ENCODE measurements at places on chromosomes 7 and 10.

DNA sequence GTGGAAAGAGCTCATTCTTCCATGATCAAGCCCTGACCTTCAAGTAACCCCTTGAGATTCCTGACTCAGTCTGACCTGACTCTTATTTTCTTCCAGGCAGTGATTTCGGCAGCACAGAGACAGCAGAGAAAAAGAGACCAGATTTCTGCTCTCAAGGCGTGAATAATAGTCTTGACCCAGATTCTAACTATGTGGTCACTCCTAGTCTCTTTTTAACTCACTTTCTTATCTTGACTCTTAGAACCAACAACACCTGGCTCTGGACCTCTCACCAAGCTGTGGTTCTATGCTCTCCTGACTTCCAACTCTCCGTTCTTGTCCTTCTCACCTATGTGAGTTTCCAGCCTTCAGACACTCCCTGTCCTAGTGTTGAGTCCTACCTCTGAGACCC lies 36.9 kb upstream of the KDM7A start:
- no peak for DNase-seq

- DNase-seq: no peak
Observed at GRCh38 chr7:107386548-107387102, 83.2 kb upstream of the GPR22 start.

DNA sequence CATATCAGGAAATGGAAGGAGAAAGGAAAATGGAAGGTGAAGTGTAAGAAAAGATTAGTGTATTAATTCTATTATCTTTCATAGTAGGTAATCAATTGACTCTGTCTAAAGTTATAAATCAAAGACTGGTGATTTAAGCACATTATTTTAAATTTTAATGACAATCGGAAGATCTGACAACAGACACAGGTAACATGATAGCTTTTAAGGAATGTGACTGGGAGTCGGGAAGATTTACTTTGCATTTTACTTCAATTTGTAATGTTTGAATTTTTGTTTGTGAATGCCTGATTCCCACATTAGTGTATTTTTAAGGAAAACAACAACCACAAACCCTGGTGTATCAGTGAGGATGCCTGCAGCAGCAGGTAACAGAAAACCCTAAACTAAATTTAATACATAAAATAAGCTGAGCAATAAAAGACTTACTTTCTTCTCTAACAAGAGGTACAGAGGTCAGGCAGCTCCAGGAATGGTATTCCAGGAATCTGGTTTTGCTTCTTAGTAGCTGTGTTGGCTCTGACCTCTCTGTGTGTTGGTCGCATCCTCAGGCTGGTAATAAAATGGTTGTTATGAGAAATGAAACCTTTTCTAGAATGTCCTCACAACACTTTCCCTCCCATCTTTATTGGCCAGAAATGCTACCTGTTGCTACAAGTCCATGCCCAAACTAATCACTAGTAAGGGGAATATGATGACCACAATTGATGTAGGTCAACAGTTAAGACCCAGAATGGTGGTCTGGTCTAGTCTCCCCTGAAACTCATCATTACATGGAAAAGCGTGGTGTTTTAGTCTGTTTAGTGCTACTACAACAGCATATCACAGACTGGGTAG lies 12.2 kb downstream of the DNAJB9 start:
- no peak for DNase-seq

DNA sequence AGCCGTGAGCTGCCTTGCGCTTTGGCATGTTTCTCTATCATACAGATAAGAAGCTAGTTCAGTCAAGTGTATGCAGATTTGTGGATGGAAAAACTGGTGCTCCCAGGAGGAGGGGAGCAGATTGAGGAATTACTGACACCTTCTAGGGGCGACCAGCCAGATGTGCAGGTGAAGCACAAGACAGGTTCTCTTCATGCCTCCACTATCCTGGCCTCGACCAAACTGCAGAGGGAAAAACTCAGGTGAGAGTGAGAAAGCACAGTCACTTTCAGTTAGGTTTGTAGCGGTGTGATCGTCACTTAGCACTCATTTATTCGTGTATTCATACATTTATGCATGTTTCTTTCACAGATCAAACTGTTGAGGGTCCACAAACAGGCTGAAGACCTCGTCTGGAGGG lies 600 bp upstream of the DBNL start:
- DNase-seq: no peak

DNA sequence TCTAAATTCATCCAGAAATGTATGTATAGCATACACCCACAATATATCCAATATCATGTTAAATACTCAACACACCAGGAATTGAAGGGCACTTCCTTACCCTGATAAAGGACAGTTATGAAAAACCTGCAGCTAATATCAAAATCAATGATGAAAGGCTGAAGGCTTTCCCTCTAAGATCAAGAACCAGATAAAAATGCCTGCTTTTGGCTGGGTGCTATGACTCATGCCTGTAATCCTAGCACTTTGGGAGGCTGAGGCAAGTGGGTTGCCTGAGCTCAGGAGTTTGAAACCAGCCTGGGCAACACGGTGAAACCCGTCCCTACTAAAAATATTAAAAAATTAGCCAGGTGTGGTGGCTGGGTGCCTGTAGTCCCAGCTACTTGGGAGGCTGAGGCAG lies 21.6 kb upstream of the UPP1 start:
- no peak for DNase-seq

DNA sequence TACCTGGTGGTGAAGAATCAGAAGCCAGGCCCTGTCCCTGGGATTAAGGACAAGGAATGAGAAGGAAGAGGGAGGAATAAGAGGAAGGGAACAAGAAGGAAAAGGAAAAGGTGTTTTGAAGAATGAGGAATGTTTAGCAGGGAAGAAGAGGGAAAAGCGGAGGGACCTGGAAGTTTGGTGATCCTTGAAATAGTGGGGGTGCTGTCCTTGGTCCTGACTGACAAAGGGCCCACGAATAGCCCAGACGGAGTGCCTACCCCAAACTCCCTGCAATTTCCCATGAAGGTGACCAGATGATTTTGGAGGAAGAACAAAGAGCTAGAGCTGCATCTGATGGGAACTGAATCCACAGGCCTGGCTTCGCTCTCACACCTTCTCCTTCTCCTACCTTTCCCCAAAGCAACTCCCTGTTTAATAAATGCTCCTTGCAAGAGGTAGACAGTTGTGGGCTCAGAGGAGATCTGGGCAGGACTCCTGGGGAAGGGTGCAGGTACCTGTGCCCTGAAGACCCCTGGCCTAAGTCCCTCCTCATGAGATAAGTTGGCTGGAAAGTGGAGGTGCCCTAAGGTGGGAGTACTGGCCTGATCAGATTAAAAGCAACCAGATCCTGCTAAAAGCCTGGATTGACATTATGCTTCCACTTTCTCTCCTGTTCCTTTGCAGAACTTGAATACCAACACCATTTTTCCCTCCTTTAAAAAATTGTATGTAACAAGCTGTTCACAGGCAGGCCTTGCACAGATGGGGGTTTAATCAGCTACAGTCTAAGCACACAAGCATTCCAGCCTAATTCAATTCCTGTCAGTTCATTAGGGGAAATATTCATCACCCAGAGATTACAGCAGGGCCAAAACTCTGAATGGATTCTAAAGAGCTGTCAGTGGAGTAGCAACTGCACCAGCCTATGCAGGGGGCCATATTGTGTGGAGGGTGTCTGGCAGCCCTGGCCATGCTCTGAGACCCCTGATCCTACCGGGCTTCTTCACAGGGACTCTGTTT lies 19.4 kb downstream of the KAZALD1 start:
- no peak for DNase-seq

DNA sequence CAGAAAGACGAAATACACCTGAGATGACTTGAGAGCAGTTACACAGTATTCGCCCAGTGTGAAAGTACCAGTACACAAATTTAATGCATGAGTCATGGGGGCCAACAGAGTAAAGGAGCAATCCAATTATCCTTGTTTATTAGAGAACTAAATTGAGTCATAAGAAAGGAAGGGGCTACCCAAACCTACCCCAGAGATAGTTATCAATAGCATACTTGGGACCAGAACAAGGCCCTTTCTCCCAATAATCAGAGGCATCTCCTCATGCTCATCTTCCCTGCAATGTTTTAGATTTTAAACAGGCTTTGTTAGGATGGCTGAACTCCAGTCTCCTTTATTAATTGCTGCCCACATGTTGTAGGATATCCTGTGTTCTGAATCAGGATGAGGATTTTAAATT lies 239.7 kb upstream of the LRGUK start:
- no peak for DNase-seq

- no peak for DNase-seq
Observed at GRCh38 chr7:134900166-134900982, 85.9 kb upstream of the AGBL3 start.

- DNase-seq: no peak
Observed at GRCh38 chr7:1846331-1847065, 176.4 kb downstream of the ELFN1 start.

DNA sequence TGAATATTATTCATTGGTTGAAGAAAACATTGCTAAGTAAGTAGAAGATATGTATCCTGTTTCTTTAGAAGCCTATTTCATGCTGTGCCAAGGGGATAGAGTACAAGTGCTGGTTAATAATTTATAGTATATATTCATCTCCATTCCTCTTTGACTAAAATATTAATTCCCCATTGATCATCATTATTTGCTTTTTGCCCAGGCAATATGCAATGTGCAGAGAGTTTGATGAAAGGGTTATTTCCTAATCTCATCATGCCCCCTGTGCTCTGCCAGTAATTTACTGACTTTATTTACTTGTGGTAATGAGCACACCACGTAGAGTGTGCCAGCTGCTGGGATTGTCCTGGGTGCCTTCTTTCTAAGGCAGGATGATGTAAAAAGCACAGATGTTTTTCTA lies 180.9 kb downstream of the REEP3 start:
- DNase-seq: no peak

DNA sequence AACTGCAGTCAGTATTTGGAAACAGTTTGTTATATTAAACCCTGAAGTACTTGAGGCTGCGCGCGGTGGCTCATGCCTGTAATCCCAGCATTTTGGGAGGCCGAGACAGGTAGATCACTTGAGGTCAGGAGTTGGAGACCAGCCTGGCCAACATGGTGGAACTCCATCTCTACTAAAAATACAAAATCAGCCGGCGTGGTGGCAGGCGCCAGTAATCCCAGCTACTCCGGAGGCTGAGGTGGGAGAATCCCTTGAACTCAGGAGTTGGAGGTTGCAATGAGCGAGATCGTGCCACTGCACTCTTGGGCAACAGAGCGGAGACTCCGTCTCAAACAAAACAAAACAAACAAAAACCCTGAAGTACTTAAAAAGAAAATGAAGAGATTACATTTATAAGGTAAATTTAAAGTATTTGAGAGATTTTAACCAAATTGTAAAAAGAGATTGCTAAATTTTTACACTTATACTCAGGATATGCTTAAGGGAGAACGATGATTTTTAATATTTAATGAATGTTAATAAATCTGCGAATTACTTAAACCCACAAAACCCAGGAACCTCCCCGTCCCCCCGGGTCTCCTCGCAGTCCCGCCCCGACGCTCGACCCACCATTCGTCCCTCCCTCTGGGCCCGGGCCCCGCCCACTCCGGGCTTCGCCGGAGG lies 425 bp upstream of the MTG1 start:
- DNase-seq: no peak

DNA sequence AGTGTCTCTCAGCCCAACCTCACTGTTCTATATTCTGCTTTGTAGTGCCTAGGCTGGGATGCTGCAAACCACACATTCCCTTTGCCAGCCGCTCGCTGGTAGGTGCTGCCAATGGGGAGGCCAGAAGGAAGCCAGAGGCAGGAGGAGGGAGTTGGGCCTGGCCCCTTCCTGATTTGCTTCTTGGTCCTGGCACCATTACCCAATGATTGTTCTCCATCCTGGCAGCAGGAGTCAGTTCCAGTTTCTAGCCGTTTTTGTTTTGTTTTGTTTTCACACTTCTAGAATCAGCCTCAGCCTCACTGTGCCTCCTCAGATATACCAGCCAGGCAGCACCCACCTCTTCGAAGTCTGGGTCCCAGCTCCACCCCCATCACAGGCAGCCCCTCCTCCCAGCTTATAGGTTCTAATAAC lies 27.4 kb upstream of the LOXL4 start:
- DNase-seq: no peak

DNA sequence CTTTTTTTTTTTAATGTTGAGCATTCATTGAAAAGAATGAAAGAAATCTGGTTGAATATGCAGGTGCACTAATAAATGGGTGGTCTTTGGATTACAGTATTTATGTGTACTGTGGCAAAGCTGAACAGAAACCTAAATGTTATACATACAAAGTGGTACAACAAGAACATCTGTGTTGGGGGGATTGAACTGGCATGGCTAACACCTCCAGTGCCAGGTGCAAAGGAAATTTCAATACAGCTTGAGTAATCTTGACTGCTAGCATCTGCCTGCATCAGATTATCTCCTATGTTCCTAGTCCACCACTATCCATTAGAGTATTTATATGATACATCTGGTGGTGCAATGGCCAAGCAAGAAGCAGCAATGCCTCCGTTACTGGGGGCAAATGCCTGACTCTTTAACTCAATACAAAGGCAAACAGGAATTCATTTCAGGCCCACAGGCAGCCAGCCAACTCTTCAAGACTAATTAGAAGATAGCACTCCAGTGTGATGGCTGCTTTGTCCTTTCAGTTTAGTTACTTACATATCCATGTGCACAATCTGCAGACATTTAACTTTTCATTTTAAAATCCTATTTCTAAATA lies 220.5 kb upstream of the ETV1 start:
- DNase-seq: no peak

Data from stimulated activated CD4-positive, alpha-beta T cell treated with anti-CD3 and anti-CD28 coated beads, Interleukin-4, amount 100 ng/mL, for 4 hours (primary cell).